ENCODE measurements at places on chromosomes 16 and 17.

DNA sequence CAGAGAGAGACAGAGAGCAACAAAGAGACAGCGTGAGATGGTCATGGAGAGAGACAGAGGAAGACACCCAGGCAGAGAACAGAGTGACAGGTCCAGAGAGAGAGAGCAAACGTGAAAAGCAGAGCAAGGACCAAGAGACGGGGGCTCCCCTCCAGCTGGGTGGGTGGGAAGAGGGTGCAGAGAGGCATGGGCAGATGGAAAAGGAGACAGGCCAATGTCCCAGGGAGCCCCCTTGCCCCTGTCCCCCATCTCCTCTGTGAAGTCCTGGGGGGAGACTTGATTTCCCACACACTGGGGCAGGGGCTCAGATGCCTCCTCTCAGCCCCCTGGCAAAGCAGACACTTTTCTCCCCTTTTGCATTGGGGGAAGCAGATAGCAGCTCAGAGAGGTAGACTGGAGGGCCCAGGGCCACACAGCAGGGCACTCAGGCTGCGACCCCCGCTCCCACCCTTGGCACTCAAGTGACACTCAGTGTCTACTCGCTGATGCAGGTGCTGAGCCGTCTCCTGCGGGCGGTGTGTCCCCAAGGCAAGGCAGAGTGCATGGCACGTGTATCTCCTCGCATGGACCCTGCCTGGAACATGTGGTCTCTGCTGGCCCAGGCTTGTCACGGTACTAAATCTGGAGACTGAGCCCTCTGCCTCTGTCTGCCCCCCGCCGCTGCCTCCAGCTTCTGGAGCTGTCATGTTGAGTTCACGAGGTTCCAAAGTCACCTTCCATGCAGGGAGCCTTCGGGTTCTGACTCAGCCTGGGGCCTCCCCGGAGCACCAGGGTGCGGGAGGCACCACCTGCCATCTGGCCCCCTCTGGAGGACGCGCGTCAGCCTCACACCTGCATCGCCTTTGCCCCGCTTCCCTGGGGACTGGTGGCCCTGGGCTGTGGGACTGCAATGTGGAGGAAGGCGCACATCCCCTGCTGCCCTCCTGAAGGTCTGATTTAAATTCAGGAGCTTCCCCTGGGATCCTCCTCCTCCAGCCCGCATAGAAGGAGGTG, 215.9 kb upstream of the GSE1 start:
- no peak for DNase-seq

- no peak for DNase-seq
These were observed 145.0 kb upstream of the ASIC2 start for GRCh38 chr17:33438139-33438538.

GRCh38 chr16:85275533-85276249, 163.4 kb upstream of the CIBAR2 start:
- DNase-seq = peak; percentile 27

DNA sequence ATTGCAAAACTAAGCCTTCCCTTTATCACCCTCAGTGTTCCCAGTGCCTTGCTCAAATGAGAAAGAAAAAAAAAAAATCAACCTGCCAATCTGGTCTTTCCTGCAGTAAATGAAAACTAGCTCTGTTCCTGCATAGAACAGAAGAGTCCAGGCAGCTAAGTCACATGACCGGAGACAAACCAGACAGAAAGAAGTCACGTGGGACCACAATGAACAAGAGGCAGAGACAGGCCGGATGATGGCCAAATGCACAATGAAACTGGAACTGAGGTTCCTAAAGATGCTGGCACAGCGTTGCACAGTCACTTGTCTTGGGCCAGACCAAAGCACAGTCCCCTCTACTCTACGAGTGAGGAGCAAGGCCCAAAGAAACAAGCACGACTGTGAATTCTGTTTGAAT, 172.5 kb downstream of the GRIN2A start:
- no peak for DNase-seq

GRCh38 chr17:63476459-63476853, 405 bp upstream of the ACE start:
- DNase-seq = no peak

- no peak for DNase-seq
These were observed 19.1 kb downstream of the NGFR start for GRCh38 chr17:49514071-49514721.

DNA sequence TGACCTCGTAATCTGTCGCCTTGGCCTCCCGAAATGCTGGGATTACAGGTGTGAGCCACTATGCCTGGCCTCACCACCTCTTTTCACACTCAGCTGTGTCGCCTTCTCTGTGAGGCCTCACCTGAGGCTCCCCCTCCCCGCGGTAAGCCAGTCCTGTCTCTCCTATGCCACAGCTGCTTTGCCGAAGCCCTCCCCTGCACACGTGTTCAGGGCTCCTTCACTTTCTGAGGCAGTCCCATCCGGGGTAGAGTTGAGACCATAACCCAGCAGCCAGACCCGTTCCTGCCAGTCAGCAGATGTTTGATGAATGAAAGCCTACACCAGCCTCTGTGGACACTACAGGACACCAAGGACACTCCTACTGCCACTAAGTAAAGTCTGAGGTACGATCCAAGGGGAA, 10.6 kb downstream of the USP7 start:
- no peak for DNase-seq

- no peak for DNase-seq
These were observed 25.4 kb downstream of the PELP1 start for GRCh38 chr17:4678448-4679026.

- DNase-seq = no peak
These were observed 21.9 kb downstream of the WIPI1 start for GRCh38 chr17:68435361-68435760.

DNA sequence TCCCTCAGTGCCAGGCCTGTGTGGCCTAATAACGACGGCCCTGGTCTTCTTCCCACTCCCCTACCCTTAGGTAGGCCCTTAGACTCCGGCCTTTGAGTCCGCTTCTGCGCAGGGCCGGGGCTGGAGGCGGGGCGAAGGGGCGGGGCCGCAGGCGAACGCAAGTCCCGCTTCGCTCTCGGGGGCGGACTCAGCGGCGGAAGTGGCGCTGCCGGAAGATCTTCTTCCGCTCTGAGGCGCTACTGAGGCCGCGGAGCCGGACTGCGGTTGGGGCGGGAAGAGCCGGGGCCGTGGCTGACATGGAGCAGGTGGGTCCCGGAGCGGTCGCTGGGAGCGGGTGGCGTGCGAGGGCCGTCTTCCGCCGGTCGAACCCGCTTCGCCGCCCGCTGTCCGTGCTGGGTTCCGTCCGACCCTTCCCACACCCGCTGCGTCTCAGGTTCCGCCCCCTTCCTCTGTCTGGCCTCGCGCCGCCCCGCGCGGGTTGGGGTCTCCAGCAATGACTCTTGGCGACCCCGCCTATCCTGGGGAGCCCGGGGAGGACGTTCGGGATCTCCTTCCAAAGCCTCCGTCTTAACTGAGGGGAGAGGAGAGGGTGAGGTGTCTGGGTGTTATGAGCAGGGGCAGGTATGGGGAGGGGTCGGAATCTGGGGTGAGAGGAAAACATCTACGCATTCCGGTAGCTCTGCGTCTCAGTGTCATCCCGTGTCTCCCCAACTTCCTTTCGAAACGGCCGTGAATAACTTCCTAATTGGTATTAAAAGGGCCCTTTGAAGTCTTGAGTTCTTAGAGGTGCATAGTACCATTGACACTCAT, at the start of gene STARD3:
Gene STARD3, plus strand, starts transcription at position 218 of the 810 bp plus-strand sequence. CDS start 16,388 bp downstream, outside the sequence.
- DNase-seq = peak; percentile 83

DNA sequence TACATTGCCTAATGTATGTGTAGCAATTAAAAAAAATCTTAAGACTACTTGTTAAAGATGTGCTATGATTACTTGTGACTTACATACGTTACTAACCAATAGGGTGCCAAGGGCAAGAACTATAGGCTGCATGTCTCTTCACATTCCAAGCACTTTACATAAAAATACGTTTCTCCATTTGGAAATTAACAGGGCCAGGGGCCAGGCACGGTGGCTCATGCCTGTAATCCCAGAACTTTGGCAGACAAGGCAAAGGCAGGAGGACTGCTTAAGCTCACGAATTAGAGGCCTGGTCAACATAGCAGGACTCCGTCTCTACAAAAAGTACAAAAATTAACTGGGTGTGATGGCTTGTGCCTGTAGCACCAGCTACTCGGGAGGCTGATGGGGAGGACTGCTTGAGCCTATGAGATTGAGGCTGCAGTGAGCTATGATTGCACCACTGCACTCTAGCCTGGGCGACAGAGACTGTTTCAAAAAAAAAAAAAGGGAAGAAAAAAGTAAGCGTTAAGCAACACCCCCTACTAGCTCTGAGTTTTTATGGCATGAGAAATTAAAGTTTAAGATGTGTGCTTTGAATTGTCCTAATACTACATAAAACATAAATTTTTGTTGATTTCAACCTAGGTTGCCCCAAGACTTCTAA, 12.3 kb downstream of the PSMD12 start:
- DNase-seq = no peak

GRCh38 chr17:45999900-46000290, 845 bp downstream of the STH start:
- no peak for DNase-seq

GRCh38 chr17:28097901-28098300, 55.4 kb downstream of the NLK start:
- no peak for DNase-seq

DNA sequence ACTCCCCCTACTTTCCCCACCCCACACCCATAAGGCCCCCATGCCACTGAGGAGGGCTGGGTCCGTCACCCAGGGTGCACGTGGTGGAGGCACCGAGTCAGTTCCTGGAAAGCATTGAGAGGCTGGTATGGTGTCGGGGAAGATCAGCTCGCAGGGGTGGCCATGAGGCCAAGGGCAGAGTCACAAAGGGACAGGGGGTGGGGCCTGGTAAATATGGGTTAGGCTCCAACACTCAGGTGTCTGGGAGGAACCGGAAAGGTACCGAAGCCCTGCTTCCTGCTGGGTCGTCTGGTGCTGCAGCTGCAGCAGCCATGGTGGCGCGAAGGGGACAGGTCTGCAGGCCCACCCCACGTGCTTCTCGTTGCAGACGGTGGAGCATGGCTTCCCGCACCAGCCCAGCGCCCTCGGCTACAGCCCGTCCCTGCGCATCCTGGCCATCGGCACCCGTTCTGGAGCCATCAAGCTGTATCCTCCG, 30.2 kb downstream of the LLGL2 start:
- no peak for DNase-seq

GRCh38 chr17:64148699-64149098, 18.8 kb upstream of the ERN1 start:
- DNase-seq = no peak

GRCh38 chr17:78105101-78105500, 23.5 kb downstream of the TMC6 start:
- DNase-seq = no peak

DNA sequence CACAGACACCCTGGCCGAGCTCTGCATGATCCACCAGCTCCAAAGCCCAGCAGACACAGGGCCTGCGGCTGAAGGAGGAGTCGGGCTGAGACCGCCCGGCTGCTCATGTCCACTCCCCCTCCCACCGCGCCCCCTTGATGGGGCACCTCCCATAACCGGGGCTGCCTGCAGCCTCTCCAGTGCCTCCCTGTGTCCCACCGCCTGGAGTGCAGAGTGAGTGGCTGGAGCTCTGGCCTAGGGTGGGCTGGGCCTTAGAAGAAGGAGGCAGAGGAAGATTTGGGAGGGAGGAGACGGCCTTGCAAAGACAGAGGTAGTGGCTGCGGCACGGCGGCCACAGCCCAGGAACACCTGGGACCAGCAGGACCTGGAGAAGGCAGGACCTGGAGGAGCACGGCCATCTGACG, 4.0 kb downstream of the CBFA2T3 start:
- DNase-seq = no peak

- no peak for DNase-seq
These were observed 225.2 kb downstream of the HAPSTR1 start for GRCh38 chr16:9316615-9317014.
